Left ventricle myocardium inferior (tissue), 1 donor: ENCODE measurements at places on chromosomes 13 and 19. TPM values are rescaled to one million over a fixed set of nuclear protein-coding genes. Genes with fewer than 3 reads are reported as not detected.
A peak's percentile ranks its signal among the peaks of the same experiment; 100 is the strongest.

- DNase-seq: no peak
Observed at GRCh38 chr13:59801107-59801880, 362.4 kb downstream of the DIAPH3 start.

GRCh38 chr13:29497137-29497654, 98.3 kb downstream of the SLC7A1 start:
- DNase-seq: peak; percentile 83

GRCh38 chr13:97018029-97018819, 23.9 kb upstream of the OXGR1 start:
- no peak for DNase-seq

- DNase-seq: no peak
Observed at GRCh38 chr19:14021474-14021873, 6.5 kb upstream of the RLN3 start.

DNA sequence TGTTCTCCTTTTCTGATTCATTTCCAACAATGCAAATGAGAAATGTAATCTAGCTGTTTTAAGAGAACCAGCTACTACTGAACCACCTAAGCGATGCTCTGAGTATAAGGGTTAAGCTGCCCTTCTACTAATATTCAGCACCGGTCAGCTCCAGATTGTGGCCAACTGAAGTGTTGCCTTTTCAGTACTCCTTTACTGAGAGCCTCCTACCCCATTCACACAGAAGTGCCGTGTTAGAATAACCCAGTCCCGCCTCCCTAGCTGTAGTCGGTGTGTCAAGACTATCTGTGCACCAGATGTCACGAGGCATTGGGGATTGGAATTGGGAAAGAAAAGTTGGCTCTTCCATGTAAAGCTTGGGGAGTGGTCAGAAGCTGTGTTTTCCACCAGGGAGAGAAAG, 45.4 kb downstream of the FAM124A start:
- no peak for DNase-seq

- no peak for DNase-seq
Observed at GRCh38 chr19:29079356-29080032, 133.5 kb downstream of the UQCRFS1 start.

DNA sequence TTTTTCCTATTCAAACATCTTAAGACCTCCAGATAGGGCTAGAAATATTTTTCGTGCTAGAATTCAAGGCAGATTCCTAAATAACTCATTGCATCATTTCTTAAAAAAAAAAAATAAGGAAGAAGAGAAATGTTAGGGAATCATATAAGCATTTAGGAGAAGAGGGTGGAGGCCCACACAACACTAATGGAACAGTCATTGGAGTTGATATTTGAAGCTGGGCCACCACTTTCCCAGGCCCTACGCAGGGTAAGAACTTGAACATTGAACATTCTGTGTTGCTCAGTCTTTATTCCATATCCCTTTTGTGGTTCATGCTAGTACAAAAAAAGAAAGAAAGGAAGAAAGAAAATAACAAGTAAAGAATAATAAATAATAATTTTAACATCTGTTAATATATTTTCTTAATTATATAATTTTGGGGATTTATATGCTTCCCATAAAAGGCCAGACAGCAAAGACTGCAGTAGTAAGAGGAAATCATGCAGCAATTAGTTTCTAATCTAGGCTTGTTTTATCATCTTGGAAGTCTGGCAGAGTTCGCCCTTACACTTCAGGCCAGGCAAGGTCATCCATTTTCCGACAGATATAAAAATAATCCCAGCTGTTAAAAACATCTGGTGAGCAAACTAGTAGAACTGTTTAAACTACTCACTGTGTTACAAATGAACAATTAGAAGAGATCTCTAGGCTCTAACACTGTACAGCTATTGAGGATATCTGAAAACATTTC, 127.7 kb downstream of the FRY start:
- no peak for DNase-seq

- DNase-seq: no peak
Observed at GRCh38 chr13:30809787-30810186, 74.4 kb downstream of the ALOX5AP start.

DNA sequence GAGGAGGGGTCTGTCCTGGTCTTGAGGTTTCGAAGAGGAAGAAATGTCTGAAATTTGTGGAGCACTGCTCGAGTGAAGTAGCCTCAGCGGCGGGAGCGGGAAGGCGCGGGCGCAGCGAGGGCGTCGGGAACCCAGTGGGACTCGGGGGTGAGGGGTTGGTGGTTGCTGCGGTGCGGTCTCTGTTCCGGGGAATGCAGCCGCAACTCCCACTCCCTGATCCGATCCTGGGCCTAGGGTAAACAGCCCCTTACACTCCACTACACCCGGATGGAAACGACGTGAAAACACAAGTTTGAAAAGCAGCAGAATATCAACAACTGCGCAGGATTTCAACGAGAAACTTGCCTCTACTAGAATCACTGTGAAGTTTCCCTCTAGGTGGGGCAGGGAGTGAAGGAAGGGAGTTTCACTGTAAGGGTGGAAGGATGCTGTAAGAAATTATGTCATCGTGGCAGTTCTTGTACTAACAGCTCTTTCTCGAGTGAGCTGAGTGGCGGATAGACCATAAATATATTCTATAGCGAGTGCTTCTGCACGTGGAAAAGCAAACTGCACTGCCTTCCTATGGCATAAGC, 2.0 kb upstream of the KLF12 start:
- peak; percentile 31 for DNase-seq

GRCh38 chr19:17737690-17738153, 13.6 kb upstream of the FCHO1 start:
- no peak for DNase-seq

GRCh38 chr19:53586277-53586691, 45.5 kb upstream of the DPRX start:
- no peak for DNase-seq

- no peak for DNase-seq
Observed at GRCh38 chr13:99085139-99085807, 107.4 kb upstream of the DOCK9 start.

DNA sequence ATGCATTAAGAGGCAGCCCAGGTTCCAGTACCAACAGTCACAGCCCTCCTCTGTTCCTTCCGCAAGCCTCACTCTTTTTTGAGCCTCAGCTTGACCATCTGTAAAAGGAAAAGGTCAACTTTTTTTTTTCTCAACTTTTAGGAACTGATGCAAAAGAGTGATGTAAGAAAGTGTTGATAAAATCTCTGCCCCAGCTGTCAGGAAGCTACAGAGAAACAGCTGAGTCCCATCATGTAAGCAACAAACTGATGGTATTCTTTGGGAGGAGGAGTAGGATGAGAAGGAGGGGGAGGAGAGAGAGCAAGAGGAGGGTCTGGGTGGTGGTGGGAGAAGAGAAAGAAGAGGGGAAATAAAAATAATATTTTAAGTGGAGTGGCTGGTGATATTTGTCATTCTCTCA, 233.9 kb upstream of the TSHZ3 start:
- no peak for DNase-seq

GRCh38 chr19:4347521-4347920, 4.2 kb downstream of the MPND start:
- no peak for DNase-seq

GRCh38 chr19:29815231-29815630, 3.4 kb downstream of the CCNE1 start:
- DNase-seq: no peak

DNA sequence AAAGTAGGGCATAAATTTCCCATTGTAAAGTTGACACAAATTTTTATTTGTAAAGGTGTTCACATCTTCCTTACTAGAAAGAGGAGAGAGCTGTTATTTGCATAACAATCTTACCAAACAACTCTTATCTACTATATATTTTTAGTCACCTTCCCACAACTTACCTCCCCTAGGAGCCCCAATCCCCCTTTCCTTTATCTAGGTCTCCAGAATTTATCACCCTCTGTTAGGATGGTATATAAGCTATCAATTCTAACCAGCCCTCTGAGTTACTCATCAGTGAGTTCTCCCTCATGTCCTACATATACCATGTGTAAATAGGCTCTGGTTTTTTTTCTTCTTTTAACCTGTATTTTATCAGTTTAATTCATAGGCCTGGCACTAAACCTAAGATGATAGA, 62.2 kb downstream of the DCT start:
- DNase-seq: no peak

The NCAN gene
- not detected for total RNA-seq

The DACH1 gene
- 3.4 TPM for total RNA-seq

The MEIS3 gene
- total RNA-seq: 3.2 TPM

The ERCC5 gene
- total RNA-seq: 30.4 TPM

The BSPH1 gene
- not detected for total RNA-seq

The BSG gene
- total RNA-seq: 1,533 TPM

The ZNF628 gene
- 5.4 TPM for total RNA-seq

The ACER1 gene
- total RNA-seq: not detected
